Amniotic epithelial cell (primary cell): ENCODE measurements at places on chromosomes 1 and 21.

- no peak for DNase-seq
These were observed 8.1 kb downstream of the SNX7 start for GRCh38 chr1:98669355-98670296.

DNA sequence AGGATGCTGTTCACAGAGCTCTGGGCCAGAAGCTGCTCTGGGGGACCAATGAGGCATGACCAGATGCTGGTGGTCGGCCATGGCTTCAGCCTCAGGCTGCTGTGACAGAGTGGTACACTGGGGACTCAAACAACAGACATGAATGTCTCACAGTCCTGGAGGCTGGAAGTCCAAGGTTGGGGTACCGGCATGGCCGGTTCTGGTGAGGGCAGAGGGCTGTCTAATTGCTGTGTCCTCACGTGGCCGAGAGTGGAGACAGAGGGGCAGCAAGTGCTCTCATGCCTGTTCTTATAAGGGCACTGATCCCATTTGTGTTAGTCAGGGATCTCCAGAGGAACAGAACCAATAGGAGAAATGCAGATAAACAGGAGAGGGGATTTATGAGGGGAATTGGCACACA is 253.5 kb upstream of the C1orf174 start:
- no peak for DNase-seq

GRCh38 chr21:42453224-42453985 is 42.6 kb downstream of the RSPH1 start:
- no peak for DNase-seq

- no peak for DNase-seq
These were observed 76.1 kb downstream of the PTPN14 start for GRCh38 chr1:214475331-214475730.

DNA sequence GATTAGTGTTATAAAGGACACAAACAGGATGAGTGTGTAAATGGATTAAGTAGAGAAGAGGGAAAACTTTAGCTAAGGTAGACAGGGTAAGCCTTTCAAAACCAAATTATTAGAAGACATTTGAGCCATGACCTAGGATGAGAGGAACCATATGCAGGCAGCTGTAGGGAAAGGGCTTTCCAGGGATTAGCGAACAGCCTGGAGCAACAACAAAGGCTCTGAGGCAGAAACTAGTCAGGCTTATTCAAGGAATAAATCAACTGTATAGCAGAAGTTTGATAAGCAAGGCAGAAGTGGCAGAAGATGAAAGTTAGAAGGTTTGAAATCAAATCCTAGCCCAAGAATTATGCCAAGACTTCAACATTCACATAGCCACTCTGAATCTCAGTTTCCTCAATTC is 21.3 kb downstream of the AIDA start:
- DNase-seq = peak; percentile 8

- no peak for DNase-seq
These were observed 643.8 kb upstream of the ADGRL2 start for GRCh38 chr1:81156887-81157286.

DNA sequence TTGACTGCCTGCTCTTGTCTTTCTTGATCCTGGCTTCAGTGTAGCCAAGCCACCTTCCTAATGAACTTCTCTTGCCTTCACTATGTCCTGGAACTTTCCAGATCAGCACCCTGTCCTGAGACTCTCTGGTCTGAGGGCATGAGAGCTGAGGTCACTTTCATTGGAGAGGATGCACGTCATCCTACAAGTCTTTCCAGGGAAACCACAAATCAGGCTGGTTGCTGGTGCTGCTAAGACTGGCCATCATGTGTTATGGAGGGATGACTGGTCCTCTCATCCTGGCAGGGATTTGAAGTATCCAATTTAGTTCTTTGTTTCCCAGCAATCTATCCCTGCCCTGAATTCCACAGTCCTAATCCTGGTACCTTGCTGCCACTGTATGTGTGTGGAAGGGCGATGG is 228.6 kb downstream of the GPATCH2 start:
- DNase-seq = no peak

DNA sequence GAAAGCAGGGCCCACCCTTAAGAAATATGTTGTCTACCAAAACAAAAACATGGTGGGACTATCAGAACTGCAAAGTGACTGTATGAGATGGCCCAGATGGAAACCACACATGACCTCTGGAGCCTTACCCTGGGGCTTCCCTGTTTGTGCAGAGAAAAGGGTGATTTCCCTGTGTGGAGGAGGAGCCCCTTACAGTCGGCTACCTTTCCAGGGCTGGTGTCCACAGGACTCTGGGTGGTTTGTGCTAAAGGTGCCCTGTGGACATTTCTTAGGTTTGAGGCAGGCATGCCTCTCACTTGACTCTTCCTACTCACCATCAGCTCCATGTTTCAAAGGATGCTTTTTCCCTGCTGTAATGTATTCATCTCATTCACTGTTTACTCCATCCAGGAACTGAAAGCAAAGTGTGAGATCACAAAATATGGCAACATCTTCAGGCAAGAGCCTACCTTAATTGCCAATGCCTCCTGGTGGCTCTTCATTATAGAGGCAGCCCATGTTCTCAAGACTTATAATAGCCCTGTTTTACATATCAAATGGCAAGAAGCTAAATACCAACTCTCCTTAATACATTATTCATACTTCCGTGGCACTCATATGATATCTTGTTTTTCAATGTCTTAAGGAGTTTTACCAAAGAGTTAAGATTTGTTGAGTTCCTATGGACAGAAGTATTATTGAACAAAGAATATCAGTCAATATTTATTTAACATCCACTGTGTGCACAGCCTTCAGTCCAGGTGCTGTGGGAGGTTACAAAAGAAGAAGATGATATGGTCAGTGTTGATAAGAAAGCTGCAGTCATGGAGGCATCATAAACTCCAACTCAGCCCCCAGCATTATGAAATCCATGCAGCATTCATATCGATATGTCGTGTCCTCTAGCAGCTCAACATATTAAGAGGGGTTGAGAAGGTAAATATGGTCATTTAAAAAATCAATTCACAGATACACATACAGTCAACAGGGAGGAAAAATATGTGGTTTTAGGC is 15.5 kb upstream of the TFF3 start:
- DNase-seq = no peak

DNA sequence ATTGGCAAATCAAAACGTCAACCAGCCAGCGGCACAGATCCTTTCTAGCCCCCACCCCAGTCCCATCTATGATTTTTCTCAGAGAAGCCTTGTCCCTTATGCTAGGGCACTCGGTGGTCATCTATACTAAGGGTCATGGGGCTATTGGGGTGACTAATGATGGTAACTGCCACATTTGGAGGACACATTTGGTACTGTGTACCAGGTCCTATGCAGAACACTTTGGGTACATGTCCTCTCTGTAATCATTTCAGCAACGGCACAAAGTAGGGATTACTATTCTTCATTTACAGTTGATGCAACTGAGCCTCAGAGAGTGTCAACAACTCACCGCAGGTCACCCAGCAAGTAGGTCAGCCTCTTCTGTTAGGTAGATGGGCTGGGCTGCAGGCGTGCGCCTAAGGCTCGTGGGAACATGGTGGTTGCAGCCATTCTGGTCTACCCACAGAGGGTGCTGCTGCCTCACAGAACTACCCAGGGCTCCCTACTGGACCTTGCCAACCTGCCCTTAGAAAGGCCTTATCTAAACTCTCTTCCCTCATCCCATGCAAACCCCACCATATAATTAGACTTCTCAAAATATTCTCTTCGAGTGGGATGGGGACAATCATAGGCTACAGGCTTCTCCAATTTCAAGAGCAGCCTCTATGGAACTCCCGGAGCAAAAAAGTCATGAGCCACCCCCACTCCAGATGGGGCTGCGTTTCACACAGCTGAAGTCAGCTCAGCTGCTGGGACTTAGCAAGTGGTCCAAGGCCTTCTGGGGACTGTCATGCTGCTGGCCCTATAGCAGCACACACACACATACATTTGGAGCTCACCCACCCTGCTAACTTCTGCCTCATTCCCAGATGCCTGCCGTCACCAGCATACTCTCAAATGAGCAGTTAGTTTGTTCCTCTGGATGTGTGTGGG is 5.8 kb upstream of the SDHB start:
- DNase-seq = peak; percentile 74

DNA sequence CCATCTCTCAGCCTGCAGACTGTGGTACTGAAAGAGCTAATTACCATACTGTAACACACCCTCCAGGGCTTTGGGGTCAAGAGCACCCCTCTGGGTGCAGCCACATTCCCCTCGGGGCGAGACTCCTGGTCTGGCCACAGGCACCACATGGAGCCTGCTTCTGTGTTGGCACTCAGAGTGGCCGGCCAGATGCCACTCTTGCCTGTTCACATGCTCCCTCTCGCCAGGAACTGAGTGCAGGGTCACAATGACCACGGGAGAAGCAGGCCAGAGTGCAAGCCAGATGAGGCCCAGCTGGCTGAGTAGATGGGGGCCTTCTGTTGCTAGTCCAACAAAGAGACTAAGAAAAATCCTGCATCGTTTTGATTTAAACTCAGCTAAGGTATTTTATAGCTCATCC is 864.0 kb downstream of the KCNT2 start:
- DNase-seq = no peak

DNA sequence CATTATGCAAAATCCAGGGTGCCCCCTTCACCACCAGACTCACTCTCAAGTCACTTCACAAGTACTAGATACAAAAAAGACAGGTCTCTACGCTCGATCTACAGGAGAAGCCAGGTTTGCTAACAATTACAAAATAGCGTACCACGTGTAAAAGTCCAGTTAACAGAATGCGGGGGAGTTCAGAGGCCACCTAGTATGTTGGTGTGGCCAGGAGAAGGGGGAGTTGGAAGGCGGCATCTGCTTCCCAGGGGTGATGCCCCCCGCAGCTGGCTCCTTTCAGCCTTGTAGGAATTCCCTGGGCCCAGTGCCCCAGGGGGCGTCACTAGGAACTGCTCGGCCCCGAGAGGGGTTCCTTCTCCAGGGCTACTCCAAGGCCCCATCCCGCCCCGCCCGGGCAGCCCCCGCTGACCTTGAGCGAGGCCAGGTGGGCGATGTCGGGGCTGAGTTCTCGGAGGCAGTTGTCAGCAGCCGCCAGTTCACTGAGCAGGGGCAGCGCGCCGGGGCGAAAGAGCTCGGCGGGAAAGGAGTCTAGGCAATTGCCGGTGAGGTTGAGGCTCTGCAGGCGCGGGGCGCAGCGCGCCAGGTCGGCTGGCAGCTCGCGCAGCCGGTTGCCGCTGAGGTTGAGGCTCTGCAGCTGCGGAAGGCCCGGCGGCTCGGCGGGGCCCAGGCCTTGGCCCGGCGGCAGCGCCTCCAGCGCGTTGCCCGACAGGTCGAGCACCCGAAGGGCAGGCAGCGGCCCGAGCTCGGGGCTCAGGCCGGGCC is 664 bp downstream of the LRRC47 start:
- no peak for DNase-seq
